ENCODE measurements at places on chromosomes 2 and 18.

GRCh38 chr2:33583194-33583938, 15.7 kb downstream of the FAM98A start:
- DNase-seq = peak; percentile 39

DNA sequence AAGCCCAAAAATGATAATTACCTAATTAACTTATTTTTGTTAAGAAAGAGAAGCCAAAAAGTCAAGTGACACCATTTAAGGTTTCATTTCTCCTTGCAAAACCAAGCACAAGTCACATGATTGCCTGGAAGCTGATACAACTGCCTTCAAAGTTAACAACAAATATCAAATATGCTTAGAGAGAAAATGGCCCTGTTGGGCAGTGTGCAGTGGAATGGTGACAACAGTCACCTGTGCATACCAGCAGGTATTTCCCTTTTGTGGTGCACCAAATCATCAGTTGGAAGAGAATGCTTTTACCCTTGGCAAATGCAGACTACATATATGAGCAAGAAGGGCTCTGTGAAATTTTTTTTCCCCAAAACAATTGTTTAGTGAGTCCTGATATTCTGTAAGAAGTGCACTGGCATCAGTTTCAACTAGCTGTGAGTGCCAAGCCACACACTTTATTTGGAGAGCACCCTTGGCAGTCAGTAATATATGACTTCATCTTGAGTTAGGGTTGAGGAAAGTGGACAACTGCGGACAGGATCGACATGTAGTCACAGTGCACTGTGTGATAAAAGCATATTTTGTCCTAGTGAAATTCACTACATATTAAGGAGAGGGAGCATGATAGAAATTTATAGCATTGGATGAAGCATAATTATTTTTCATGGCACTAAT, 74.9 kb upstream of the DOCK10 start:
- DNase-seq = no peak

GRCh38 chr2:9153643-9153980, 53.0 kb upstream of the ASAP2 start:
- no peak for DNase-seq

DNA sequence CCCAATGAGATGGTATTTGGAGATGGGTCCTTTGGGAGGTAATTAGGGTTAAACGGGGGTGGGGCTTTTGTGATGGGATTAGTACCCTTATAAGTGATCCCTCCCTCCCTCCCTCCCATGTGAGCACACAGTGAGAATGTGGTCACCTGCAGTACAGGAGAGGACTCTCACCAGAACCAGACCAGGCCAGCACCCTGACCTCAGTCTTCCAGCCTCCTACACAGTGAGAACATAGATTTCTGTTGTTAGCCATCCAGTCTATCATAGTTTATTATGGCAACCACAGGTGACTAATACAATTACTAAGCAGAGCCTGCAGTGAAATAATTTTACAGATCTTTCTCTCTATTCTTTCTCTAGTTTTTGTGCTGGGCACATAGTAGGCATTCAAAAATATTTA, 137.7 kb upstream of the PKDCC start:
- no peak for DNase-seq

DNA sequence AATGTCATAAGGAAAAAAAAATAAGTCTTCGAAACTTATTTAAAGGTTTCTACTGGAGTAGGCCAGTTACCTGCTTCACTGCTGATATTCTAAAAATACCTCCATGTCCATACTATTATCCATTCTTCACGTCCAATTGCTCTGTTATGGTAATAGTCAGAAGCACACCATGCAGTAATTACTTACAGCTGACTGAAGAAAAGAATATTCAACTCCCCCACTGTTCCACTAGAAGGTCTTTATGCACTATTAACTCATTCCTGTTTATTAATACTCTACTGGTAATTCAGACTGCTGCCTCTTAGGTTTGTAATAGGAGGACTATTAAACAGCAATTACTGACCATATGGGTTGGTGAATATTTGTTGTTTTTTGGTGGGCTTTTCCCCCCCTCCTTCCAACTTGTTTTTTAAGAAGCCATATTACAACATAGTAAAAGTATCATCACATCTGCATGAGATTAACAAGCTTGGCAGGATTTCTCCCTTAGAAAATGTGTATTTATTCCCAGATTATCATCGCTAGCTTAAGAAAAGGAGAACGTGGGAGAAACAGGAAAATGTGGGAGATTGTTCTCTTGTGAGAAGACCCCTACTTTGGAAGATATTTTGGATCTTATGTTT, 806.4 kb upstream of the FANCL start:
- DNase-seq = no peak

GRCh38 chr18:77299706-77300105, 50.1 kb downstream of the GALR1 start:
- no peak for DNase-seq
